ENCODE measurements at places on chromosomes 5 and 9. TPM values are rescaled to one million over a fixed set of nuclear protein-coding genes. Genes with fewer than 3 reads are reported as not detected.
A peak's percentile ranks its signal among the peaks of the same experiment; 100 is the strongest.

DNA sequence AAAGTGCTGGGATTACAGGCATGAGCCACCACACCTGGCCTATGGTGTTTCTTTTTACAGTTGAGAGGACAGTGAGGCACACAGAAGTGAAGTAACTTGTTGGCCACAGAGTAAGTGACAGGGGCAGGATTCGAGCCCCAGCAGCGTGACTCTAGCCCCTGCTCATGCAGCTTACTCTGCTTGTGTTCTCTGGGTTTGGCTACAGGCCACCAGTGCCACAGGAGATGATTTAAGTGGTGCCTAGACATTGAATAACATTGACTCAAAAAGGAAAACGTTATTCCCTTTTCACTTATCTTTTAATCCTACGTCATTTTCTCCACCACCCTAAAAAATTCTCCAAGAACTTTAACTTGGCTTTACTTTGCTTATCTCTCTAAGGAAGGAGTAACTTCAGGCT, 61.4 kb downstream of the SNX24 start:
- H3K36me3 ChIP-seq: no peaks in the 10 kb centered on the region
- H3K4me1 ChIP-seq: no peaks in the 10 kb centered on the region

GRCh38 chr9:75487856-75488718, 399.8 kb downstream of the OSTF1 start:
- H3K36me3 ChIP-seq: no peaks in the 10 kb centered on the region
- DNase-seq: no peak
- no peaks in the 10 kb centered on the region for H3K27me3 ChIP-seq
- no peaks in the 10 kb centered on the region for H3K4me1 ChIP-seq
- H3K27ac ChIP-seq: no peak overlapping the region

GRCh38 chr5:89338935-89339334, 456.0 kb upstream of the MEF2C start:
- no peaks in the 10 kb centered on the region for H3K27me3 ChIP-seq
- H3K36me3 ChIP-seq: no peaks in the 10 kb centered on the region
- no peak for DNase-seq
- no peak overlapping the region for H3K27ac ChIP-seq
- no peak overlapping the region for H3K4me3 ChIP-seq
- peaks cover 20% of the 10 kb centered on the region for H3K4me1 ChIP-seq

GRCh38 chr9:81459591-81459990, 229.8 kb downstream of the TLE1 start:
- no peak for DNase-seq
- H3K27me3 ChIP-seq: peaks cover 3% of the 10 kb centered on the region
- H3K4me3 ChIP-seq: no peak overlapping the region
- no peaks in the 10 kb centered on the region for H3K36me3 ChIP-seq

DNA sequence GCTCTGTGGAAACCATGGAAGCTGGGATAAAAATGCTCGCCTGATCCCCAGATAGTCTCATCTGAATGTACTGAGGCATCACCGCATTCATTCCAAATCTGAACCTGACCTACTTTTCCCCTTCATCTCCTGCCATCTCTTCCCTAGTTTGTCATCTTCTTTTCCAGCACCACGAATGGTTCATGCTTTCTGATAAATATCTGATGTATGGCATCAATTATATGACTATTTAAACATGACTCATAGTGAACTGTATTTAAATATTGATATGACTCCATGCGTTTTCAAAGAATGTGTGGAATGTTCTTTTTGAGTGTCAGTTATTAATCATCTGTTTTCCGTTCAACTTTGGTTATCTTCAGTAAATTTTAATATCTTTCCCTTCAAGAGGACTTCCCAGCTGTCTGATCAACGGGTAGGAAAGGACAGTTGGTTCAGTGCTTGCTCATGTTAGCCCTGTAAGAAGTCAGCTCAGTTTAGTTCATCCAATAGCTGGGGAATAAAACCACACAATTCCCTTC, 21.1 kb downstream of the BASP1 start:
- peaks cover 38% of the 10 kb centered on the region for H3K4me1 ChIP-seq
- peaks cover 3% of the 10 kb centered on the region for H3K36me3 ChIP-seq
- no peak overlapping the region for H3K4me3 ChIP-seq
- H3K27ac ChIP-seq: peak overlapping the region; percentile 19
- no peak for DNase-seq

DNA sequence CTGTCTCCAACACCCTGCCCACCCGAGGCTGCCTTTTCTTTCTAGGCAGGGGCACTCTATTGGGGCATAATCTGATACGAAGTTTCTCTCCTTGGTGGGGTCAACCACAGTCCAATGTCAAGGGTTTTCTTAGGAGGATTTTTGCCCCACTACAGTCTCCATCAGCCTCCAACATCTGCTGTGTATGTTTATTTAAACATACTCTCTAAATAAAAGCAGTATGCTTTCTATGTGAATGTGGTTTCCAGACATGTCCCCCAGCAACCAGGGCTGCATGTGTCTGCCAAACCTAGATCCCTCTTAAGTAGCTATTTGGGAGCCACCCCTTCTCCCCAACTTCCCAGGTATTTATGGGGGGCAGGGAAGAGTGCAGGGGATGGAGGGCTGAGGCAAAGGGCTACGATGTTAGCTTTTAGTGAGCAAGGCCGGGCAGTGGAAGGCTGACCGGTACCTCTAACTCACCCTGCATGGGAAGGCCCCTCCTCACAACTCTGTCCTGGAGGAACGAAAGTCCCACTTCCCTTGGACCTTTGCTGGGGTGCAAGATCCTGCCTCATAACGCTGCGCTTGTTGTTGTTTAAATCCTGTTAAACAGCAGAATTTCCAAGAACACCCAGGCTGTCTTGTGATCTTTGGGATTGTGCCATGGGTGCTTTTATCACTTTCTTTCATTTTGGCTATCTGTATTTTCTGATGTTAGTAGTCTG, 75.4 kb downstream of the NREP start:
- no peaks in the 10 kb centered on the region for H3K4me1 ChIP-seq
- no peaks in the 10 kb centered on the region for H3K36me3 ChIP-seq
- no peak overlapping the region for H3K4me3 ChIP-seq
- no peaks in the 10 kb centered on the region for H3K27me3 ChIP-seq
- DNase-seq: no peak

DNA sequence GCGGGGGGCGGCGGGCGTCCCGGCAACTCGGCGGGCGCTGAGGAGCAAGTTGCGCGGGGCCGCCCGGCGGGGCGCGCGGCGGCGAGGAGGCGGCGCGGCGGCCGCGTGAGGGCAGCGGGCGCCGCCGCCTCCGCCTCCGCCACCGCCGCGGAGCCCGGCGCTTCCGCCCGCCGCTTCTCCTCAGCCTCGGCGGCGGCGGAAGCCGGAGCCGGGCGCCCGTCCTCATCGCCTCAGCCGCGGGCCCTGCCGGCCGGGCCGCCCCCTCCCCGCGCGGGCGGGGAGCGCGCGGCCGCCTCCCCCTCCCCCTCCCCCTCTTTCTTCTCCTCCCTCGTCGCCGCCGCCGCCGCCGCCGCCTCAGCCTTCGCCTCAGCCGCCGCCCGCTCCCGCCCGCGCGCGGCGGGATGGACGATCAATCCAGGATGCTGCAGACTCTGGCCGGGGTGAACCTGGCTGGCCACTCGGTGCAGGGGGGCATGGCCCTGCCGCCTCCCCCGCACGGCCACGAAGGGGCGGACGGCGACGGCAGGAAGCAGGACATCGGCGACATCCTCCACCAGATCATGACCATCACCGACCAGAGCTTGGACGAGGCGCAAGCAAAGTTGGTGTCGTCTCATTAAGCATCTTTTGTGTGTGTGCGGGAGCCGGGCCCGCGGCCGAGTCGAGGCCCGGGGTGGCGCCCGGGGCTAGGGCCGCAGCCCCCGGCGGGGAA, at the start of gene PBX3:
Gene PBX3, plus strand, starts transcription at position 321 of the 712 bp plus-strand sequence.
- H3K27ac ChIP-seq: peak within 1 kb of the TSS; percentile 83
- H3K4me1 ChIP-seq: peaks cover 16% of the 10 kb centered on the region
- no peaks in the 10 kb centered on the region for H3K36me3 ChIP-seq
- peak; percentile 82 for DNase-seq
- no peaks in the 10 kb centered on the region for H3K27me3 ChIP-seq

GRCh38 chr5:179337796-179338676, 7.2 kb downstream of the ADAMTS2 start:
- no peak for DNase-seq
- H3K36me3 ChIP-seq: no peaks in the 10 kb centered on the region
- H3K27me3 ChIP-seq: no peaks in the 10 kb centered on the region
- no peak overlapping the region for H3K4me3 ChIP-seq
- no peak overlapping the region for H3K27ac ChIP-seq

Gene FAM78A
- 58.3 TPM for polyA plus RNA-seq

Gene CCNI2
- polyA plus RNA-seq: 0.04 TPM

- H3K27me3 ChIP-seq: no peaks in the 10 kb centered on the region
- no peak overlapping the region for H3K4me3 ChIP-seq
- H3K27ac ChIP-seq: no peak overlapping the region
- H3K36me3 ChIP-seq: no peaks in the 10 kb centered on the region
- no peaks in the 10 kb centered on the region for H3K4me1 ChIP-seq
Observed at GRCh38 chr5:102554728-102555127, 55.9 kb upstream of the SLCO6A1 start.

DNA sequence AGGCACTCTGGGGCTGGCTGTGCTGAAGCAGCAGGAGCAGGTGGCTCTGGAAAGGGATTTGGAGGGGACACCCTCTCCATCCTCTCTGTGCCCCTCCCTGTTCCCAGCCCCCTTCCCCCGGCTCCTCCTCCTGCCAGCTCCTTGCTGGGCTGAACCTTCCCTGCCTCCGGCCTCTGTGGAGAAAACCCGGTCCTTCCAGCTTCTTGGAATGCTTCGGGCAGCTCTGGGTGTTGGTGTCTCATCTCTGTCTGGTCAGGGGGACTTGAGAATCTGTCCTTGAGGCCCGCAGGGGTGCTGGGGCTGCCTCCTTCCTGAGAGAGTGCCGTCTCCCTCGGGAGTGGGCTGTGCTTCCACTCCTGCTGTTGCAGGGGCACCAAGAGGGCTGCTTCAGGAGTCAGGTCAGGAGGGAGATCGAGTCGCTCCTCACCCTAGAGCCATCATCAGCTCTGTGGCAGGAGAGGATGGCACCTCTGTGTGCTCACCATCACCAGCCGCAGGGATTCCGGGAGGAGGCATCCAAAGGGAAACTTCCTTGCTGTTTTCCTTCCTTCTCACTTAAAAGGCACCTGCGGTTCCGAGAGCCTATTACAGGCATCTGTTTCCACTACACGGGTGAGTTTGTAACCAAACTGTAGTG, 30.6 kb downstream of the NDUFS6 start:
- H3K4me1 ChIP-seq: no peaks in the 10 kb centered on the region
- H3K4me3 ChIP-seq: no peak overlapping the region
- H3K27me3 ChIP-seq: no peaks in the 10 kb centered on the region
- DNase-seq: no peak
- H3K27ac ChIP-seq: no peak overlapping the region
- no peaks in the 10 kb centered on the region for H3K36me3 ChIP-seq

GRCh38 chr9:125653325-125653724, 53.7 kb downstream of the MAPKAP1 start:
- no peaks in the 10 kb centered on the region for H3K27me3 ChIP-seq
- DNase-seq: no peak
- H3K36me3 ChIP-seq: peaks cover 5% of the 10 kb centered on the region
- peaks cover 51% of the 10 kb centered on the region for H3K4me1 ChIP-seq

Gene CEP78
- 8.7 TPM for polyA plus RNA-seq

- no peak for DNase-seq
- H3K4me1 ChIP-seq: peaks cover 84% of the 10 kb centered on the region
- H3K36me3 ChIP-seq: no peaks in the 10 kb centered on the region
- no peak overlapping the region for H3K4me3 ChIP-seq
- no peaks in the 10 kb centered on the region for H3K27me3 ChIP-seq
Observed at GRCh38 chr9:110125207-110125751, 82.7 kb downstream of the C9orf152 start.

- no peak within 1 kb of the TSS for H3K4me3 ChIP-seq
- H3K36me3 ChIP-seq: no peaks in the 10 kb centered on the region
- no peaks in the 10 kb centered on the region for H3K4me1 ChIP-seq
- no peak for DNase-seq
- H3K27me3 ChIP-seq: no peaks in the 10 kb centered on the region
- H3K27ac ChIP-seq: no peak within 1 kb of the TSS
Observed at GRCh38 chr5:35938568-35939227, at the start of gene CAPSL. Gene CAPSL (minus strand): TSS chr5:35938622. CDS start chr5:35921120, 17,502 bp downstream.

GRCh38 chr5:103901885-103902284, 339.3 kb upstream of the NUDT12 start:
- H3K27ac ChIP-seq: no peak overlapping the region
- no peaks in the 10 kb centered on the region for H3K36me3 ChIP-seq
- H3K4me1 ChIP-seq: no peaks in the 10 kb centered on the region
- H3K4me3 ChIP-seq: no peak overlapping the region

Gene GPR107
- 10.4 TPM for polyA plus RNA-seq

Gene C5orf63
- 7.0 TPM for polyA plus RNA-seq

DNA sequence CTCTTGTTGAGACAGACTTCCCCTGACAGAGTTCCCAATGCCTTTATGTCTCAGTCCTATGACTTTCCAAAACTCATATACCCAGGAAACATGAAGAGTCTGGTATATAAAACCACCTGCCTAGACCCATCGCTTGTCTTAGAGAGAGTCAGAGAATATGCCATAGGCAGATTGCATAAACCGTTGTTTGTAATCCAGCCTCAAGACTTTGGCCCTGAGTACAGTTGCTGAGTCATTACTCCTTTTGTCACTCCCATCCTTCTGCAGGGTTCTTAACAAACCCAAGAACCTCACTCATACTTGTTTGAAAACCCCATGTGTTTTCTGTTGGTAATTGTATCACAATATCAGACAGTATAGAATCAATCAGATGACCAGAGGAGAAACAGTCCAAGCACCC, 616.3 kb downstream of the SLCO4C1 start:
- H3K4me3 ChIP-seq: no peak overlapping the region
- H3K4me1 ChIP-seq: no peaks in the 10 kb centered on the region
- H3K27ac ChIP-seq: no peak overlapping the region
- no peak for DNase-seq

DNA sequence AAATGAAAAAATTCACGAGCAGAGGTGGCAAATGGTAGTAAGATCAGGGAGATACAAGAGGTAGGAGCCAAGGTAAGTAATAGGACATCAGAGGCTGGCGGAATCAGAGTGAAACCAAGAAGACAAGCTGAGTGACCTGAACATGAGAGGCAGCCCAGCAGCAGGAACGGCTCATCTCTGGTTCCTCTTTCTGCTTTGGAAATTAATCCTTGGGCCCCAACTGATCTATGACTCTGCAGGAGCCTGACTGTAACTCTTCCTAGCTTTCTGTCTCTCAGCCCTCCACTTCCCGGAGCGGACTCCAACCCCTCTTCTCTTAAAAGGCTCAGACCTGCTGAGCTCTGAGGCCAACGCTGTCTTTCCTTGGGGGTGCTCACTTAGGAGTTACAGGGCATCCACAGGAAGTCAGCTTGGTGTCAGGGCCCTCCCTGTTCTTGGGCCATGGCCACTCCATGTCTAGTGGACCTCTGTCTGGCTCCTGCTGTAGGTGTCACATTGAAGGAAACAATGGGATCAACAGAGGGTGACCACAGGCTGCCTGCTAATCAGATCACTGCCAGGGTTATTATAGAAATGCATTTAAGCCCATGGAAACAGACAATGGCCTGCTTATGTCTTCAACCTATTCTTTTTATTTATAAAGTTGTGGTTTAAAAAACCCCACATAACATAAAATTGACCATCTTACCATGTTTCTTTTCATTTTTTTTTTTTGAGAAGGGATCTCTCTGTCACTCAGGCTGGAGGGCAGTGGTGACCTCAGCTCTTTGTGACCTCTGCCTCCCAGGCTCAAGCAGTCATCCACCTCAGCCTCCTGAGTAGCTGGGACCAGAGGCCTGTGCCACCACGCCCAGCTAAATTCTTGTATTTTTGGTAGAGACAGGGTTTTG, 22.5 kb upstream of the SHB start:
- no peaks in the 10 kb centered on the region for H3K27me3 ChIP-seq
- H3K27ac ChIP-seq: no peak overlapping the region
- DNase-seq: no peak
- no peaks in the 10 kb centered on the region for H3K36me3 ChIP-seq

Gene FAF2
- 16.0 TPM for polyA plus RNA-seq

- no peaks in the 10 kb centered on the region for H3K36me3 ChIP-seq
- H3K4me3 ChIP-seq: peak overlapping the region; percentile 62
- peaks cover 14% of the 10 kb centered on the region for H3K4me1 ChIP-seq
- H3K27ac ChIP-seq: peak overlapping the region; percentile 85
Observed at GRCh38 chr9:134456756-134457305, 130.6 kb downstream of the RXRA start.
